ENCODE measurements at places on chromosomes 11 and 22.

DNA sequence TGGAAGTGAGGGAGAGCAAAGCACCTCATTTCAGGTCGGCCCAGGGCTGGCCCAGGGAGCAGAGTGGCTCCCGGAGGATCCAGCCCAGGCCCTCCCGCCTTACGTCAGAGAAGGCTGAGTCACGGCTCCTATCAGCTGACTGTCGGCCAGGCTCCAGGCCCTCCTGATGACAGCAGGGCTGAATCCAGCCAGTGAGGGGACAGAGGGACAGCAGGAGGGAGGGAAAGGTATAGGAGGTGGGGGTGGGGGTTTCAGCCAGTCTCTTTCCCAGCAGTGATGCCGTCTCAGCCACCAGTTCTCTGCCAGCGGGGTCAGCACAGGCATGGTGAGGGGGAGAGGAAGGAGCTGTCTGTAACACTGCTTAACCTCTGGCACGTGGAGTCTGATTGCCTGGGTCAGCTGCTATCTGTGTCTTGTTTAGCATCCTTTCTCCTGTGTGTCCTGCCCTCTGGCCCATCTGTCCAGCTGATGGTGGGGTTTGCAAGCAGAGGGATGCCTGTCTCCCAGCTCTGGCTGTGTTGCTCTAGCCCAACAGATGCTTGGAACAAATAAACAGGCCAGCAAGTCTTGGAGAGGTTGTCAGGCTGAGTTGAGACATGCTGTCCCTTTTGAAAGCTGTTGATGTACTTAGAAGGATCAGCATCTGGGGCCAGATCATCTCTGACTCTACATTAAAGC is 74.0 kb downstream of the ADAMTS15 start:
- DNase-seq = peak; percentile 96

DNA sequence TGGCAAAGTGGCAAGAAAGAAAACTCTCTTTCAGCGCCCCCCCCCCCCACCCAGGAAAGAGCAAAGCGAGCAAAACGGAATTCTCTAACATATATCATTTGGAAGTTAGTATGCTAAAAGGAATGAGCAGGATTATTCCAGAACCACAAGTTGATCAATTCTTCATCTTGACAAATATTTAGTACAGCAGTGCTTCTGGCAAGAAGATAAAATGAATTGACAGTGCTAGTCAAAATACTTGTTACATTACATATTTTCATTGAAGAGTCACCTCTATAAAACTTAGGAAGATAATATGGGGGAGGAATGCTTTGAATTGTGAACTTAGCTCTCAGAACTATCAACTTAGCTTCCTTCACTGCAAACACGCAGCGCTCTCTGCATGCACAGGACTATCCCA is 377.4 kb downstream of the DYNC2H1 start:
- DNase-seq = no peak

DNA sequence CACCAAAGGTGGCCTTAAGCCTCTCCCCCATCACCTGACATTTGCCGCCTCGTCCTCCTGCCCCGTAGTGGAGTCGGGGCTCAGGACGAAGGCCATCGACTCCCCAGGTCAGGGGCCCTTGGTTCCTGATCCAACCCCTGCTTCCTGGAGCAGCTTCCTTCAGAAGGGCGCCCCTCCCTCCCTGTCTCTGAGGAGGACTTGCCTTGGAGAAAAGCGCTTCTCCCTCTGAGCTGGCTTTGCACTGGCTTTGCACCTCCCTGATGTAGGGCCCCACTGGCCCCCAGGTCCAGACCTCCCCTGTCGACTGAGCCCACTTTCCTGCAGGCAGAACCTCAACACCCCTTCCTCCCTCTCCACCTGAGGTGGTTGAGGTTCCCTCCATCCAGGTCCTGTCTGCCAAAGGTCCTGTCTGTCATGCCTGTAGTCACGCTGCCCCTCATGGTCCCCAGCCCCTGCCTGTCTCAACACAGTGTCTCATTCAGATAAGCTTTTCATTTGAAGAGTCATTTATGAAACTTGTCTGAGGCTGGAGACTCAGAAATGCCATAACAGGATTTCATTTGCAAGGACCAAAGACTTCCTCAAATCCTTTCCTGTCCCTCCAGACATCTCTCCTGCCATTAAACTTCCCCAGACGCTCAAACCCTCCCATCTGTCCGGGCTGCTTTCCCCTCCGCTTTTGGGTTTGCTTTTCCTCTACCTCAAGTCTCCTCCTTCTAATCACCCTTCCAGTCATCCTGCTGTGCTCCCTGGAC is 78.4 kb downstream of the MYO7A start:
- DNase-seq = no peak

GRCh38 chr11:111427471-111427912 is 48.4 kb upstream of the POU2AF1 start:
- no peak for DNase-seq

DNA sequence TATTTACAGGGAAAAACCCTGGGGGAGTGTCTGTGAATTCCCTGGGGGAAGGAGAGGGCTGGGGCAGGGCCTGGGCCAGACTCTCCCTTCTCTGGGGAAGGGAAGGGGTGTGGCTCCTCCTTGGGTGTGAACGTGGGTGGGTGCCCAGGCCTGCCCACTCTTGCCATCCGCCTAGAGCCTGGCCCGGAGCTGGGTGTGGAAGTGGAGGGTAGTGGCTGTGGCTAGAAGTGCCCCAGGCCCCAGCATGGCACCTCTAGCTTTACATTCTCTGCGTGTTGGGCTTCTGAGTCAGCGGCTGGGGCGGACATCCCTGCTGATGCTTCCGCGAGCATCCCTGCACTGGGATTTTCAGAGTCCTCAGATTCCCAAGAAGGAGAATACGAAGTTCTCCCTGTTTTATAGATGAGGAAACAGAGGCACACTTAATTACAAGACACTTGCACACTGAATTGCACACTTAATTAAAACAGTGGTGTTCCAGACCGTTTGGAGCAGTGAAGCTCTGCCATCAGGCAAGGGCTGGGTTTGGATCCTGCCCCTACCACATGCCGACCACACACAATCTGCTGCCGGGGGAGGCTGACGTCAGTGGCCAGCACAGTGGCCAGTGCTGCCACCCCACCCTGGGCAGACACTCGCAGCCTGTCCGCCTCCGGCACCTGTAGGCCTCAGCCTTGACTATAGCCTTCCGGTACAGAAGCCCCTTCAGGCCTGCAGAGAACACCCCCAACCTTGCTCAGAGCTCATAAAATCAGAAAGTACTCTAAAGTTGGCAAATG is 7.6 kb downstream of the BAD start:
- DNase-seq = no peak

DNA sequence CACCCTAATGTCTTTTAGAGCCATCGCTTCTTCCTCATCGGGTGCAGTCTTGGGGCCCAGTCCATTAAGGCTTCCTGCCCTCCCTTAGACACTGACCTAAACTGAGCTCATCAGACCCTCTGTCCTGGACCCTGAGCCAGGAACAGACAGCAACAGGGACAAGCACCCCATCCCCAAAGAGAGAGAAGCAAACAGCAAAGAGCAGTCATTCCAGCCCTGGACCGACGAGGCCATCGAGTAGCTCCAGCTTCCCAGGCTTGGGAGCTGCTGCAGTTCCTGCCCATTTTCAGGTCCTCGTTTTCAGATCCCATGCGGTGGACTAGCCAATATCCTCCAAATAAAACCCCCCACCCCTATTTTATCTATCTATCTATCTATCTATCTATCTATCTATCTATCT is 25.8 kb upstream of the CACNG2 start:
- DNase-seq = no peak

DNA sequence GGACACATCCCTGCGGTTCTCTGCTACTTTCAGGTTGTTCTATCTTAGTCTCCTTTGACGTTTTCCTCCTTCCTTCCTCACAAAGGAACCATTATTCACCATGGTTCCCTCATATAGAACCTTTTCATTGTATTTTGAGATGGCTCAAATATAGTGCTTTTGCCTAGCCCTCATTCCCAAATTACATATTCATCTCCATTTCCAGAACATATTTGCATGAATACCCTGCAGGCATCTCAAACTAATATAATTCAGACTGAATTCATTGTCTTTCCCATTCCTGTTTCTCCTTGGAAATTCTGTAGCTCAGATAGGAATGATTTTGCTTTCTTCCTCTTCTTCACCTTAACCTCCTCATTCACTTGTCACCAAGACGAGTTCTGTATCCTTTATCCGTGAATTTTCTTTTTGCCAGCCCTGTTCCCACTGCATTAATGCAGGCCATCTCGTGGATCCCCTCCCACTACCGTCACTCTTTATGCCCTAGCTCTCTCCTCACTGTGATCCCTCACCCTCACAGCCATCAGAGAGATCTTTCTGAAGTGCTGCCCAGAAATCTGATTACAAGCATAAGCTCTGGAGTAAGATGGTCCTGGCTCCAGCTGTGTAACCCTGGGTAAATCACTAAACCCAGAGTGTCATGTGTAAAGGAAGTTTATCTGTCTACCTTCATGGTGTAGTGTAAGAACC is 23.3 kb downstream of the PIWIL4 start:
- DNase-seq = no peak

DNA sequence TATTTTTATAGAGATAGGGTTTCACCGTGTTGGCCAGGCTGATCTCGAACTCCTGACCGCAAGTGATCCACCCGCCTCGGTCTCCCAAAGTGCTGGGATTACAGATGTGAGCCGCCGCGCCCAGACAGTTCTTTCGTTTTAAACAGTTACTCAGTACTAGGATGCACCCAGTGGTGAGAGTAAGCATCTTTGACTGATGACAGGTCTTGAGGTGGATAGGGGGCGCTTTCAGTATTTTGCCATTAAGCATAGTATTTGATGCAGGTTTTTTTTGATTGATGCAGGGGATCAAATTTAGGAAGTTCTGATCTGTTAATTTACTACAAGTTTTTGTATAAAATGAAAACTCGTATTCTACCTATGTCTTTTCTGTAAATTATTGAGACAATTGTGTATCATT is 13.2 kb upstream of the TRIM34 start:
- DNase-seq = no peak

DNA sequence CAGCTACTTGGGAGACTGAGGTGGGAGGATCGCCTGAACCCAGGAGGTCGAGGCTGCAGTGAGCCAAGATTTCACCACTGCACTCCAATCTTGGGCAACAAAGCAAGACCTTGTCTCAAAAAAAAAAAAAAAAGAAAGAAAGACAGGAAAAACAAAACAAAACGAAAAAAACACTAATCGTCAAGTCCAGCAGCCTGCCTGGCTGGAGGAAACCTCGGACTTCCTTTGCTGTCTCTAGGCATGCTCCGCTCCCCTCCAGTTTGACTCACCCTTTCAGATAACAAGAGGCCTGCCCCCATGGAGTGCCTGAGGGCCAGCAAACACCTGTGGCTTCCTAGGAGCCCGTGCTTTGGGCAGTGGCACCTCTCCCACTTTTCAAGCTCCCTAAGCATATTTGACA is 28.8 kb upstream of the CHKA start:
- peak; percentile 17 for DNase-seq

GRCh38 chr22:32676191-32676590 is 125.3 kb upstream of the TIMP3 start:
- DNase-seq = no peak

- DNase-seq = no peak
These were observed 88.0 kb upstream of the KCNQ1OT1 start for GRCh38 chr11:2787816-2788167.

DNA sequence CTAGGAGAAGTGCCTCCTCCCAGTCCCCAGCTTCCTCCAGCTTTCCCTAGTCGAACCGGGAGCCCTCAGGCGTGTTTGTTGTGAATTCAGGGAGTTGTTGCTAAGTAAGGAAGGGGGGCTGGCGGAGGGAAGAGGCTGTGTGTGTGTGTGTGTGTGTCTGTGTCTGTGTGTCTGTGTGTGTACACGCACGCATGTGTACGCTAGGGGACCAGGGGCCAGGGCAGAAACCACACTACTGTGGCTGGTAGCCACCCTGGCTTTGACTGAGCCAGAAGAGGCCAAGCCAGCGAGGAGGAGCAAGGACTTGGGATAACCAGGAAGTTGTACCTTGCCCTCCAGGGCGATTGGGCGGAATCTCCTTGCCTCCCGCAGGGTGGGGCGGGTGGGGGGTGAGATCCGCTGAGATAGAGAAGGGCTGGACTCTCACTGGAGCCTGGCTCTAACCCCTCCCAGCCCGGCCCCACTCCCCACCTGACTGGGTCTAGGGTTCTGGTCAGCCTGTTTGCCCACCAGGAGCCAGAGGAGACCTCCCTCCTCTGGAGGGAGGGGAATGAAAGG is 7.5 kb downstream of the BCL9L start:
- DNase-seq = peak; percentile 95

GRCh38 chr11:40722179-40722795 is 737.2 kb downstream of the LRRC4C start:
- DNase-seq = peak; percentile 1

- DNase-seq = no peak
These were observed 20.3 kb downstream of the MRGPRD start for GRCh38 chr11:68960294-68961071.

Measured in foreskin fibroblast (primary cell).